ENCODE measurements at places on chromosomes 6 and 20.

GRCh38 chr6:71675386-71675785 lies 211.0 kb upstream of the RIMS1 start:
- DNase-seq: no peak

DNA sequence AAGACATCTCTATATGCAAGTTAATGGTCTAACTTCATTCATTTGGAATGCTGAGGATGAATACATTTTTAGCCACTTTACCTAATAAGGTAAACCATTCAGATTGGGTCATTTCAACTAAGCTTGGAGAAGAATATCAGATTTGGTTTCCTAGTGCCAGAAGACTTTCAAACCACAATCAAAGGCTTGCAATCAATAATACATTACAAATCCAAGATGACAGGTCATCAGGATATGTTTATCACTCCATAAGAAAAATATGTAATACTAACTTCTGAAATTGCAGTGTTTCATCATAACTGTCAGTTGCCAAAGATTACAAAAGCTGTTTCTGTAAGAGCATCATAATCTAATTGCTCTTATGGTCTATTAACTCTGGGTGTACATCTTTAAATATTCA lies 654.0 kb downstream of the COL12A1 start:
- DNase-seq: no peak

DNA sequence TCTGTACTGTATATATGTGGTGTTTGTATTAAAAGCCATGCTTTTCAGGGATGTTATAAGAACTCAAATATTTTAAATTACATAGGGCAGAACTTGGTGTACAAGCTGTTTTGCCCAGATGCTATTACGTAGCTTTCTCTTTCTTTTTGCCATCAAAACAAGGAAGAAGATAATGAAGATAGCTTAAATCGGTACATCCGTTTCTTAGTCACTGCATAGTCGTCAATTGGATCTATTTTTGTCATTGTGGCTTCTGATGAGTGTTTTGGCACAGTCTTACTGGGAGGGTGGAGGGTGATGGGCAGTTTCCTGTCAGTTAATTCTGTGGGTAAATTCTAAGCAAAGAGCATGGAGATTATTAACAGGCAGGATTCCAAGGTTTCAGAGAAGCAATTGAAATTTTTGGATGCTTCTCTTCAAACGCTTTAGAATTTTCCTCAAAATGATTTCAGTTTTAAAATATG lies 649.1 kb upstream of the GJE1 start:
- DNase-seq: peak; percentile 68

DNA sequence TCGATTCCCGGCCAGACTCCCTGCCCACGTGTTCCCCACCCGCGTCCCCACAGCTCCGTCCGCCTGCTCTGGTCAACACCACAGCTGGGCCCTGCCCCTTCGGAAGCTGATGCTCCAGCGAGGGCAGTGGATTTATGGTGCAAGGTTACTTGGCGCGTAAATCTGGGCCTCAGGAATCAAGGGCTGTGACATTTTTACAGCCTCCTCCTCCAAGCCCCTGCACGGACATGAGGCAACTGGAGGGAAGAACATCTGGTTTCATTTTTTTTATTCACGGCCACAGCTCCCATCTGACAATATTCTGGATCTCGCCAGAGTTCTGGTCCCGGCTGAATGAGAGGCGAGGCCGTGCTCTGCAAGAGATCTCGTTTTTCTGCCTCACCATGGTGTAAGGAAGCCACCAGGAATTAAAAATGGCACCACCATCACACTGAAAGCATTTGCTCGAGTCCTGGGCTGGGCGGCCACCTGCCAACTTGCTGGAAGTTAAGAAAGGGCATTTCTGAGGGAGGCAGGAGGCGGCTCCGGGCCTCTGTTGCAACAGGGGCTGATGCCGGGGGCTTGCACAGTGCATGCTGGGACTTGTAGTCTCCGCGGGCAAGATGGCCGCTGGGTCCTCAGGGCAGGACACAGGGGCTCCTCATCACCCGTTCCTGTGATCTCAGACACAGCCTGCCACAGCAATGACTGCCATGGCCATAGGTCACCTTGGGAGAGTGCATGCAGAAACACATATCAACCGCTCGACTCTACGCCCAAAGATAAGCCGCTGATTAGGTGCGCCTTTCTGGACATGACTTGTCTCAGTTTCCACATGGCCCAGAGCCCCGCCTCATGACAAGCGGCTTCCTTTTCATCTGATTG lies 148.5 kb downstream of the LY86 start:
- DNase-seq: peak; percentile 83

- DNase-seq: no peak
Observed at GRCh38 chr20:51404297-51405060, 138.0 kb downstream of the NFATC2 start.

GRCh38 chr6:90483116-90483839 lies 103.6 kb downstream of the MAP3K7 start:
- DNase-seq: no peak

DNA sequence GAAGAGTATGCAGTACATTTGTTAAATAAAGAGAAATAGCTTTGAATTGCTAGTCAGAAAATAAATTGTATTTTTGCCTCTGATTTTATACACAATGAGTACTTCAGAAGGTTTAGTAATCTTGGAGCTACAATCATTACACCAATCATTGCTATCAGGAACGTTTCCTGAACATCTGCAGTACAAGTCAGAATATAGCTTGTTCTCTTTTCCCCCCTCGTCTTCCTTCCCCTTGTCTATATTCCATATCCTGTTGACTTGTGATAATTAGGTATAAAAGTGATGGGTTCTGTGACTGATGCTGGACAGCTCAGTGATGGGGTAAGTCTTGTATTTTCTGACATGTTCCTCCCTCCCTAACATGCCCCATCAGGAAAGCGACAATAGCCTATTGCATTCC lies 94.0 kb downstream of the AHI1 start:
- no peak for DNase-seq

DNA sequence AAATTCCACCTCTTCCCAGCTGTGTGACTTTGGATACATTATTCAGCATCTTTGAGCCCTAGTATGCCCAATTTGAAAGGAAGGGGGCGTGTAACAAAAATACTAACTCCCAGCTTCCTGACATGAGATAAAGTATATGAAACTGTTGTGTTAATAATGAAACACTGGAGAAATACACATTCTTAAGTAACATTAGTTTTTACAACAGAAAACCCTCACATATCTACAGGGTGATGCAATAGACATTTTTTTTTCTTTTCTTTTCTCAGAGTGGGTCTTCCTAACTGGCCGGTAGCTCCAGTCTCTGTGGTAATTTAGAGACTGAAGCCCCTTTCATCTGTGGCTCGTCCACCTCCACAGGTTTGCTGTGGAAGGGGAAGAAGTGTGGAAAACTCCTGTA lies 79.5 kb downstream of the CD83 start:
- no peak for DNase-seq

DNA sequence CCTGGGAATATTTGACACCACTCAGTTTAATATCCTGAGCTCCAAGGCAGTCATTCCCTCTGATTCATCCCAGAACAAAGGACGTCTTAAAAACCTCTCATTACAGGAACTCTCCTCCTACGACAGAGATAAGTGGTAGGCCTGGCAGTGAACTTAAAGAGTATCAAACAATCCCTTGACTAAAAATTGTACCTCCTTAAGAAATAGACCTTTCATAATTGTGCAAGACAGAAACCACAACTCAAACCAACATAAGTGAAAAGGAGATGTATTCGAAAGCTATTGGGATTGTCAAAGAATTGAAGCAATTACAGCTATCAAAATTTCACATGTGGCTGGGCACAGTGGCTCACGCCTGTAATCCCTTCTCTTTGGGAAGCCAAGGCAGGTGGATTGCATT lies 19.1 kb upstream of the BNIP5 start:
- no peak for DNase-seq

- DNase-seq: peak; percentile 85
Observed at GRCh38 chr6:159679091-159680077, 13.7 kb downstream of the SOD2 start.

- no peak for DNase-seq
Observed at GRCh38 chr6:166588691-166589336, 2.3 kb upstream of the RAMACL start.

DNA sequence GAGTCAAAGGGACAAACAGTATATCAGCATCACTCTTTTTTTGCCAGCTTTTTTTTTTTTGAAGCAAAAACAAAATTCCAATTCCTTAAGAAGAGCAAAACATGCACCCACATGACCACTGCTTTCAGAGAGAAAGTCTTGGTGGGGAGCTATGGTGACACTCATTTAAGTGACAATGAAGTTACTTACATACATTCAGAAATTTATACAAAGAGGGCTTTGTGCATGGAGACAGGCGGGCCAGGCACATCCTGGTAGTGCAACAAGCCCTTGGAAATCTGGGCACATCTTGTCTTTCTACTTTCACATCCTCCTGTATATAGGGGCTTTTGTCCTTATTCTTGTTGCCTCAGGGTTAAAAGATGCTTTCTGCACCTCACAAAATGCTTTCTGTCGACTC lies 55.9 kb downstream of the IL22RA2 start:
- DNase-seq: no peak

DNA sequence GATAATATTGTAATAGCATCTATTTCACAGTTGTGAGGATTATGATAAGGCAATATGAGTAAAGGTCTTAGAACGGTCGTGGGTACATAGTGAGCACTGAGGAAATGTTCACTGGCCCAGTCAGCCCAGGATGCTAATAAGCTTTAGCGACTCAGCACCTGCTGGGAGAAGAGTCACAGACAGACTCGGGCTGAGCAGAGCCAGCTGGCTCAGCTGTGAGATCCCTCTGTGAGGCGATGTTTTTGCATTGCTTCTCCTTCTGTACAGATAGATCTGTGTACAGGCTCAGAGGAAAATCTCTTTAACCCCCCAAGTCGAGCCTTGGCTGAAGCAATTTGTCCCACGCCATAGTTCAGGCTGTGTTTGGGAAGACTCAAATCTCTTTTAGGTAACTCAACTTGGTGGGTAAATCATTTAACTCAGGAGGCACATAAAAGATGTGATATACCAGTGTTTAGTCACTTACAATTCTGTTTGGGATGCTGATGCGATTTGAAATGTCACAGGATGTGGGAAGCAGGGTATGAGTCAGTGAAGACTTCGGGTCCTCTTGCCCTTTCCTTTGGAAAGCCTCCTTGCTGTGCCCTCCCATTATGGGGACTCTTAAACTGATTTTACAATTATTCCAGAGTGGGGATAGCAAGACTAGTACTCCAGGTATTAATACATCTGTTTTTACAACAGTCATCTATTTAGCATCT lies 53.1 kb downstream of the PHACTR1 start:
- no peak for DNase-seq

DNA sequence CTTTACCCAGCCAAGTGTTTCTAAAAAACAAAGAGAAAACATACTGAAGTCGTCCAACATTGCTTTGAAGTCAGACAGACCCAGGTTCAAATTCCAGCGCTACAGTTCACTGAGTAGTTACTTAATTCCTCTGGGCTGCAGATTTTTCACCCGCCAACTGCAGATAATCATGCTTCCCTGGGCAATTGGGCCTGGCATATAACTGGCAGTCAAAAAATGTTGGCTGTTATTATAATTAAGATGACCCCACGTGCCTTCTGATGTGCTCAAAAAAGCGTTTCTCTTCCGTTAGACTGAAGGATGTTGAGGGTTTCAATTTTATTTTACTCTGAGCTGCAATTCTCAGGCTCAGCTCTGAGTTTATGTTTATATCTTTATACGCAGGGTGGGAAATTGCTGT lies 156.1 kb upstream of the CITED2 start:
- no peak for DNase-seq

- DNase-seq: peak; percentile 67
Observed at GRCh38 chr20:53708129-53708968, 114.7 kb upstream of the ZNF217 start.

- peak; percentile 94 for DNase-seq
Observed at GRCh38 chr6:149454346-149454848, 30.4 kb downstream of the ZC3H12D start.

DNA sequence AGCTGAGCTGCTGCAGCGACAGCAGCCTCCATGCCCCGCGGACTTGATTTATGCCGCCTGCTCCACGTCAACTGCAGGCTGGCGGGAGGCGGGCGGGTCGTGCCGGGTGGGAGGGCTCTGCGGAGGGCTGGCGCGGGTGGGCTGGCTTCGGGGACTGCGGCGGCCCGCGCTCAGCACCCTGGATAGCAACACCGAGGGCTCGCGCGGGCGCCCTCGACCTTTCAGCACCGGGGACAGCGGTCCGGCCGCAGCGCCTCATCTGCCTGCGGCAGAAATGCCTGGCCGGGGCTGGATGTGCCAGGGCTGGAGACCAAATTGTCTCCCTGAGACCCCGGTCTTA lies 792 bp downstream of the SNAP25 start:
- peak; percentile 92 for DNase-seq

DNA sequence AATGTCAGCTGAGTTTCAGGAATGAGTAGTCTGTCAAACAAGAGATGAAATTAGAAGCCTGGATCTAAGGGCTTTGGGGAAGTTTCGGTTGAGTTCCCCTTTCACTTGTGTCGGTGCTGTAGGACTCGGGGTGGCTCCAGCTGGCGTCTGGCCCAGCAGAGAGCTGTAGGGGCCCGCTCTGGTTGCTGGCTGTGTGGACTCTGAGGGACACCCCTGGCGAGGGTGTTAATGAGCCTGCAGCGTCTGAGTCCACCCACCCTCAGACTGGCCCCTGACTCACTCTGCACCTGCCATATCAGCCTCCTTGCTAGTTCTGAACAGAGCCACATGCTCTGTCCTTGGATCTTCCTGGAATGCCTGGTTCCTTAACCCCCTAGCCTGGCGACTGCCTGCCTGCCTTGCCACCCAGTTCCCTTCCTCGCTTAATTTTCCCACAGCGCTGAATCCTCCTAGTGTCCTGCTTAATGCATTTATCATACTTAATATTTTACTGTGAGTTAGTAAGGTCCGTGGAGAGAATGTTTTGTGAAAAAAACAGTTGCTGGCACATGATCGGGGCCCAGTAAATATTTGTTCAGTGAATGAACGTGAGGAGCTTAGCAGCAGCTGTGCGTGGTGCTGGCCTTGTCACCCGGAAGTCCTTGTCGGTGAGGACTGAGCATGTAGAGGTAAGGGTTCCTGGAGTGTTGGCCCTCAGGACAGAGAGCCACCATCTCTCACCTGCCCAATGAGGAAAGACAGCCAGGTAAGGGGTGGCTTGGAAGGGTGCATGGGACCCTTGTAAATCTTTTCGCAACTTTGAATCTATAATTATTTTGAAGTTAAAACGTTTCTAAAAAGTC lies 1.6 kb downstream of the DNAJC5 start:
- peak; percentile 47 for DNase-seq

GRCh38 chr6:1348675-1349074 lies 36.8 kb downstream of the FOXQ1 start:
- DNase-seq: no peak

- no peak for DNase-seq
Observed at GRCh38 chr20:34998331-34998950, 42.8 kb downstream of the MYH7B start.

DNA sequence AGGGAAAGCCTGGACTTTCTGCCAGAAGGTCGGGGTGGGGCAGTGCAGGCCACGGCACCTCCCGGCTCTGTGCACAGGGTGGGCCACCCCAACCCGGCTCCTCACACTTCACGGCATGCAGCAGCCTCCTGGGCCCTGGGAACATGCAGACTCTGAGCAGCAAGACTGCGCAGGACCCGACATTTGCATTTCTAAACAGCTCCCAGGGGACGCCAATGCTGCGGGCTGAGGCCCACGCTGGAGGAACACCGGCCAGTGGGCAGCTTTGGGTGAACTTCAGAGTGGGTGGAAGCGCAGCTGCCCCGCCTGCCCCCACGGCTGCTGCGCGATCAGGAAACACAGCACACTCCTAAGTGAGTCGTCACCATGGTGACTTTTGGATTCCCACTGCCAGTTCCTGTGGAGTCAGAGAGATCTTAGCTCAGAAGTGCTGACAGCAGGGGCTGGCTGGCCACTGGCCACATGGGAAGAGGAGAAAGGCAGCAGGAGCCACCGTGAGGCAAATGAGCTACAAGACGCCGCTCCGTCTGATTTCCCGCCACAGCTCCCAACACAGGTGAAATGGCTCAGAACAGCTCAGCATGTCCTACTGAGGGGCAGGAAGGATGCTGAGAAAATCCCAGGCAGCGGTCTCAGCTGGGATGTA lies 52.1 kb downstream of the RNASET2 start:
- peak; percentile 38 for DNase-seq

All from umbilical cord (tissue), 2 donors.